ENCODE measurements at places on chromosomes 12 and 14. TPM values are rescaled to one million over a fixed set of nuclear protein-coding genes. Genes with fewer than 3 reads are reported as not detected.
A peak's percentile ranks its signal among the peaks of the same experiment; 100 is the strongest.

GRCh38 chr12:113831476-113831875 lies 134.6 kb downstream of the RBM19 start:
- no peak for DNase-seq

GRCh38 chr12:47814539-47815170 lies 5.0 kb downstream of the HDAC7 start:
- DNase-seq = no peak

- no peak for DNase-seq
Measured at GRCh38 chr12:86669010-86669409, 412.8 kb upstream of the MGAT4C start.

The MAP1LC3B2 gene
- not detected for total RNA-seq

The KRT74 gene
- not detected for total RNA-seq

The DPF3 gene
- 0.47 TPM for total RNA-seq

The MSI1 gene
- total RNA-seq = 2.2 TPM

DNA sequence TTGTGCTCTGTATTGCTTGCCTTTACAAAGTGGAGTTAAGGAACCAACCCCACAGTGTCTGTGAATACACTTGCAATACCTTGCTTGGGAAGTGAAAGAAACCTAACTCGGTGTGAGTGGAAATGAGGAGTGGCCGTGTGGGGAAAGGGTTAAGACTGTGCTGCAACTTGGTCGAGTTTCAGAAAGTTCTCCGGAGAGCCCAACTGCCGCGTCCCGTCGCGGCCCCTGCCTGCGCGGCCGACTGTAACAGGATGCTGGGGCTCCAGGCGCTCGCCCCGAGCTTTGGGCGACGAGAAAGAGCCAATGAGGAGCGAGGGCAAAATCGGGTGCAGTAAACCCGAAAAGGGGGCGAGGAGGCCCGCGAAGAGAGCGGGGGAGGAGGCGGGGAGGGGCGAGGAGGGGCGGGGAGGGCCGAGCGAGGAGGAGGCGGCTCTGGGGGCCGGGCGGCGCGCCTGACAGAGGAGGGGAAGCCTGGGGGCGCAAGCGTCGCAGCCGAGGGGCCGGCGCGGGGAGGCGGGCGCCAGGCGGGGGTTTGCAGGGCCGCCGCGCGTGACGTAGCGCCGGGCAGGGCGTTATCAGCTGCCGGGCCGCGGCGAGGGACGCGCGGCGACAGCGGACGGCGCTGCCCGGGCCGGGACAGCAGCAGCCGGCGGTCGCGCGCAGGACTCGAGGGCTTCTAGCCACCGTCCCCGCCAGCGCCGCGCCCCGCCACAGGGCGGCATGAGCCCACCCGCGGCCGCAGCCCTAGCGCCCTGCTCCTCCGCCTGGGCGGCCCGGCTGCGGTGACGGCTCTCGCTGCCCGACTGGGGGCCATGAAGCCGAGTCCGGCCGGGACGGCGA lies at the start of gene DACT1:
DACT1 (plus strand) TSS at position 572 of the 840 bp plus-strand sequence; CDS start at position 813, 241 bp downstream.
- DNase-seq = peak; percentile 92

- DNase-seq = no peak
Measured at GRCh38 chr12:66066137-66066928, 64.2 kb downstream of the LLPH start.

DNA sequence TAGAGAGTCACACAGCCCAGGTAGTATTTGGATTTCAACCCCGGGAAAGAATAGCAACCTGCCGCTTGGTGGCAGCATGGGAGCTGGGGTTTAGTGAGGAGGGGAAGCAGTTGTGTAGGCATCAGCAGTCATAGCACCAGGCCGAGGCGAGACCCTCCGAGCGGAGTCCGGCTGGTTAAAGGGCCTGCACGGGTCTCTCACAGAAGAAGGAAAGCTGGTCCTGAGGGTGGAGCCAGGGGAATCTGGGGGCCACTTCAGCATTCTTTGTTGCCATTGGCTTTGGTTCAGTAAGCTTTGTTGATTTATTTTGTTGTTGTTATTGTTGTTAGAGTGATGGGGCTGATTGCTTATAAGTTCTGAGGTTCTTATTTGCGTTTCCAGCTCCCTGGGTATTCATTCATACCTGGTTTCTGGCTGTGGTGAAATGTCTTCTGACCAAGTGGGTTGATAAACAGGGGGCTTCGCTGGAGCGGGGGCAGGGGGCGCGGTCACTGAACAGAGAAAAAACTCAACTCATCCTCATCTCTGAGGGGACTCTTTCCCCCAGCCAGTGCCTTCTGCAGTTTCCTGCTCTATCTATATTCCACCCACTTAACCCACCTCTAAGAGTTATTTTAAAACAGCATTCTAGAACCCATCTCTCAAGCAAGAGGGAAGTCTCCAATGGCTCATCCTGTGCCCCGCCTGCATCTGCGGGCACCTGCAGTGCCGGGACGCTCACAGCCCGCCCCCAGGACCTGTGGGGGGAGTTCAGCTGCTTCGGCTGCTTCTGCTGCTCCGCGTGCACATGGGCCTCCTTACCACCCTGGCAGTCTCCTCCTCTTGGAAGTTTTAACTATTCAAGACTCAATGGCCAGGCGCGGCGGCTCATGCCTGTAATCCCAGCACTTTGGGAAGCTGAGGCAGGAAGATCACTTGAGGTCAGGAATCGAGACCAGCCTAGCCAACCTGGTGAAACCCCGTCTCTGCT lies 11.6 kb downstream of the CKB start:
- no peak for DNase-seq

The KRT83 gene
- not detected for total RNA-seq

DNA sequence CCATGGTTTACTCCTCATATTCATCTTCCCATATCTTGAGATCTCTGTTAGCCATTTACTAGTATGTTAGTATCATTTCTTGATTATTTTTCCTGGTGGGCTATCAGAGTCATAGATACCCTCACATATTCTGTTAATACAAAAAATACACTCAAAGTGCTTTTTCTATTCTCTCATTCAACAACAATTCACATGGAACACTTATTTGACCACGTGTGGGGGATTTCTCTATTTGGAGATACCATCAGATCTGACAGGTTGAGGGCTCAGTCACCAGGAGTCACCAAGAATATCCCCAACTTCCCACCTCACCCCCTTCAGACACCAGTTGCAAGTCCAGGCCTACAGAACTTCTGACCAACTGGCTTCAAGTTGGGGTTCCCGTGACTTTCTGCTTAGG lies 51.9 kb upstream of the A2ML1 start:
- DNase-seq = no peak

DNA sequence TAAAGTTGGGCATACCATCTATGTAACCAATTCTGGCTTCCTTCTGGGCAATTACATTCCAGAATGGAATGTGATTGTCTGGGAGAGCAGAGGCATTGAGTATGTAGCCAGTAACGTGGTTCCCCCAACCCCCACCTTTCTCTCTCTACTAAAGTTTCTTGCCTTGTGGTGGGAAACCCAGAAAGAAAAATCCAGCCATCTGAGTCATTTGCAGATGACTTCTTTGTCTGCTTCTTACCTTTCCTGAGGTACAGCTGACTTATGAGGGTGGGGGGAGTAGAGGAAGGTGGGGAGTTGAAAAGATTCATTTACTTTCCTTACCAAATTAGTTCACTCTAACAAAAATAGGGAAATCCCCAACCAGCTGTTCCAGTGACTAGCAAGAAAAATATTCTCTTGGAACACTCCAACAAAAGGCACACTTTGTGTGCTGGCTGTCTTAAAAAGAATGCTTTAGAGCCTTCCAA lies 112.1 kb upstream of the FRMD6 start:
- no peak for DNase-seq

The TAS2R42 gene
- not detected for total RNA-seq

GRCh38 chr12:39272871-39273655 lies 169.9 kb downstream of the KIF21A start:
- DNase-seq = peak; percentile 61

DNA sequence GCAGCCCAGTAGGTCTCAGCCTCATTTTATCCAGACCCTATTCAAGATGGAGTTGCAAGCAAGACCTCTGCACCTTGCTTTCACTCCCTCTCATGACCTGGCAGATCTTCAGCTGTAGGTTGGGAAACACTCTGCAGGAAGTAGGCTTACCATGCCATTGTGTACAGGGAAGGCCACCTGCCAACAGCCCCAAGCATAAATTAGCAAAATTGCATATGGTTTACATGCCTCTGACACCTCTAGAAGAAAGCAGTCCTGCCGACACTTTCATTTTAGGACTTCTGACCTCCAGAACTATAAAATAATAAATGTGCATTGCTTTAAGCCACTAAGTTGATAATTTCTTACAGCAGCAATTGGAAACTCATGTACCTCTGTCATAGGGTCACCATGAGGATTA lies 96.9 kb downstream of the SLC15A4 start:
- DNase-seq = peak; percentile 26

The GNS gene
- 199 TPM for total RNA-seq

DNA sequence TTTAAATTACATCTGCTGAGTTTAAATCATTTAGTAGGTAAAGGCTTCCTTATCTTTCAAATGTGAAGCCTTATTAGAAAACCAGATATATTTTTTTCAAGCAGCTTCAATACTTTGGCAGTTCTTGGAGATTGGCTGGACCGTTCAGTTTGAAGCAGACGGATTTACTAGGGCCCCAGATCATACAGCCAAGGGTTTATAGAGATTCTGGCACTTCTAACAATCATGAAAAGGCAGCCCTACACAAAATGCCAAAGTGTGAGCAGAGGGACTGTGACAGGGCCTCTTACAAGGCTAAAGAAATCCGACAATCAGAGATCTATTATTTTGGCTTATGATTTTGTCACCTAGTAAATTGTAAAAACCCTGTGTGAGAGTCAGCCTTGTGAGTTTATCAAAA lies 162.8 kb upstream of the SLC38A2 start:
- no peak for DNase-seq

DNA sequence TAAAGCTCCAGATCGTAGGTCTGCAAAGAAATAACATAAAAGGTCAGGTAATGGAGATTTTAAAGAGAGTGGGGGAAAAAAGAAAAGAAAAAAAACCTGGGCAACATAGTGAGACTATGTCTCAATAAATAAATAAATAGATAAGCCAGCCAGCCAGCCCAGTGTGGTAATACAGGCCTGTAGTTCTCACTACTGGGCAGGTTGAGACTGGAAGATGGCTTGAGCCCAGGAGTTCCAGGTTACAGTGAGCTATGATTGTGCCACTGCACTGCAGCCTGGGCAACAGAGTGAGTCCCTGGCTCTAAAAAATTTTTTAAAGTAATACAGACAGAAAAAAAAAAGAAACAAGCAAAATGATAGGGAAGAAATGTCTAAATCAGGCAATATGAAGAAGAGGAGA lies 43.2 kb upstream of the BBS10 start:
- no peak for DNase-seq

GRCh38 chr12:108875280-108875679 lies 4.6 kb upstream of the DAO start:
- DNase-seq = no peak

The FAM186B gene
- total RNA-seq = 0.17 TPM

- no peak for DNase-seq
Measured at GRCh38 chr12:14156606-14157005, 175.2 kb upstream of the GRIN2B start.

The ZDHHC22 gene
- 0.04 TPM for total RNA-seq

GRCh38 chr12:68336889-68337303 lies 4.7 kb upstream of the MDM1 start:
- no peak for DNase-seq

The RNF212B gene
- 1.2 TPM for total RNA-seq

DNA sequence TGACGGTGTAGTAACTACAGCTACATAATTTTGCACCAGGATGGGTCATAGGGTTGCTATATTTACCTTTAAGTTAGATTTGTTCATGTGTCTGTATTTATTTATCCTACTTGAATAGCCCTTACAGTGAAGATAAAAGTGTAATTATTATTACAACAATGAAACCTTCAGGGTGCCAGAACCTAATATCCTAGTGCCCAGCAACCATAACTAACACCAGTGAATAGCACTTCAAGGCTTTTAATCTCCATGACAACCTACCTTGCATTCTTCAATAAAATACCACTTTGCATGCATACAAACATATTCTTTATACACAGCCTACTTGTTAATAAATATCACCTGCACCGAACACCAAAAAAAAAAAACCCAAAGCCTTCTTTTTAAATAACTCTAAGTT lies 58.7 kb upstream of the G2E3 start:
- no peak for DNase-seq

DNA sequence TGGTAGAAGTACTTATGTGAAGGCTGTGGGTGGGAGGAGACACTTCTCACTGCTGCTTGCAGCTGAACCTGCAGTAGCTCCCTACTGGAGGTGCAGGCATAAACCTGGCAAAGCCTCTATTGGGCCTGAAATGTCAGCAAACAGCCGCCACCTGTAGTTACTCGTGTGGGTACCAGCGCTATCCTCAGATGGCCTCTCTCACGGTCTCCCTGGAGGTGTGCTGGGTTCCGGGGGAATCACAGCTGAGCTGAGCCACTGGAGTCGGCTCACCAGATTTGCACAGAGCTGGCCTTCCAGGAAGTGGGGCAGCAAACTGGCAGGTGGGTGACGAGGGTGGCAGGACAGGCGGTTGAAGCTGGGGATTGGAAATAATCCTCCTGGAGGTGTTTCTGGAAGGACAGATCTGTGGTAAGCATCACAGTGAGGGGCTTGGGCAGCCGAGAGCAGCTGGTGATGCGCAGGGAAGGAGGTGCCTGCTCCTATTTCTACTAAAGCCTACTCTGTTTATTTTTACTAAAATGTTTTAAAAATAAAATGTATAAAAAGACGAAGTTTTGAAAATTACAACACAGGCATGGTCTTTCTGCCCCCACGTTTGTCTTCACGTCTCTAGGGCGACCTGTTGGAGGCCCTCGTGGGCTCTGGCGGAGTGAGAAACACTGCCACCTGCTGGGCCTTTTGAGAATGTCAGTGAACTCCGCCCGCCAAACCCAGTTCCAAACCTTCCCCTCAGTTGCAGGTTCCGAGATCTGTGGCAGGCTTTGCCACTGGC lies 67.8 kb upstream of the PLEKHG3 start:
- DNase-seq = peak; percentile 85

- DNase-seq = no peak
Measured at GRCh38 chr12:94783862-94784261, 133.5 kb upstream of the TMCC3 start.

The BMP4 gene
- 56.0 TPM for total RNA-seq

The RHOJ gene
- total RNA-seq = 3.2 TPM

DNA sequence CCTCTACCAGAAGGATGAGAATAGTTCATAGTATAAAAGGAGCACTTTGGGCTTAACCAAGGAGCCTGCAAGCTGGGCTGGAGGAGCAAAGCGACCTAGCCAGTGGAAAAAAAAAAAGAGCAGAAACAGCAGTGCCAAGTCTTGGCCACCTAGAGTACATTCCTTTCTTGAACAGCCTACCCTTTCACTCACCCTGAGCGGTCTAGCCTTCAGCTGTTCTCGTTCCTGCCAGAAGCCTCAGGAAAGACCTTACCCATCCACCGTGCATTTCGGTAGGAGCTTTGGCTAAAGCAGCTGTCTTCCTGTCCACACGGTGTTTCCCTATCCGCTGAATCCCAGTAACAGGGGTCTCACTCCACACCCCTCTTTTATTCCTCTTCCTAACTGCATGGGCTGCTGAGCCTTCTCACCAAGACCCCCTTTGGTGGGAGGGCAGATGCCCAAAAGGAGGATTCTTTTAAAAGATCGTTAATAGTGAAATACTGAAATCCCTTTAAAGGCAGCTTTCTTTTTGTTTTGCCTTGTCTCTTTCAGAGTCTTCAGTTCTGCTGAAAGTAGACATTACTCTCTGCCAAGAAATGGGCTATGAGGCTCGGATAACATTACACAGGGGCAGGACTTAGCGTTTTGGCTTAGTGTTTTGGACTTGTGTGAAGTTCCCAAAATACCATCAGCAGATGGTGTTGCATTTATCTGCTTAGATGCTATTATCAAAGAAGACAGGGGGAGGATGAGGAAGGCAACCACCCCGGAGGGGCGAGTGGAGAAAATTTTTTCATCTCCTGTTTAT lies 88.5 kb upstream of the METAP2 start:
- peak; percentile 11 for DNase-seq

The CHURC1 gene
- total RNA-seq = 71.1 TPM

GRCh38 chr12:57452181-57452936 lies 2.7 kb upstream of the INHBE start:
- DNase-seq = peak; percentile 88

The GPRC5D gene
- total RNA-seq = not detected
